ENCODE measurements at places on chromosomes 1 and 21. TPM values are rescaled to one million over a fixed set of nuclear protein-coding genes. Genes with fewer than 3 reads are reported as not detected.

The SLC1A7 gene
- total RNA-seq, result not detected

DNA sequence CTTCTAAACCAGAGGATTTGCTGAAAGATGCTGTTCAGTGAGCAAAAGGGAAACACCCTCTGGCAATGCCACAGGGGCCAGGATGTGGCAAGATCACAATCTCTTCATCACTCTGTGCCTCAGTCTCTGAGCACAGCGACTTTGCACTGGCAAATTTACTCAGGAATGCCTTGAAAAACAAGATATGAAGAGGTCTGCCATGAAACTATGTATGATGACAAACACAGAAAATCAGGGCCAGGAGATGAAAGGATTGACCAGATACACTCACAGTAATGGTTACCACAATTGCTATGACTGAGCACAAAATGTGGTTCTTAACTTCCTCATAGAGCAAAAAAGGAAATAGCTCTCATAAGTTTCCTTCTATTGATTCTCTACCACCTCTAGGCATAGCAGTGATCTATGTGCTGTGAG is 5.8 kb downstream of the TTC13 start:
- peak; percentile 9 for DNase-seq

GRCh38 chr1:45608175-45609156 is 15.4 kb downstream of the CCDC17 start:
- no peak for DNase-seq

The ITGB2 gene
- total RNA-seq, result 0.61 TPM

- DNase-seq, result no peak
Measured at GRCh38 chr1:89670163-89670562, 37.2 kb downstream of the LRRC8C start.

DNA sequence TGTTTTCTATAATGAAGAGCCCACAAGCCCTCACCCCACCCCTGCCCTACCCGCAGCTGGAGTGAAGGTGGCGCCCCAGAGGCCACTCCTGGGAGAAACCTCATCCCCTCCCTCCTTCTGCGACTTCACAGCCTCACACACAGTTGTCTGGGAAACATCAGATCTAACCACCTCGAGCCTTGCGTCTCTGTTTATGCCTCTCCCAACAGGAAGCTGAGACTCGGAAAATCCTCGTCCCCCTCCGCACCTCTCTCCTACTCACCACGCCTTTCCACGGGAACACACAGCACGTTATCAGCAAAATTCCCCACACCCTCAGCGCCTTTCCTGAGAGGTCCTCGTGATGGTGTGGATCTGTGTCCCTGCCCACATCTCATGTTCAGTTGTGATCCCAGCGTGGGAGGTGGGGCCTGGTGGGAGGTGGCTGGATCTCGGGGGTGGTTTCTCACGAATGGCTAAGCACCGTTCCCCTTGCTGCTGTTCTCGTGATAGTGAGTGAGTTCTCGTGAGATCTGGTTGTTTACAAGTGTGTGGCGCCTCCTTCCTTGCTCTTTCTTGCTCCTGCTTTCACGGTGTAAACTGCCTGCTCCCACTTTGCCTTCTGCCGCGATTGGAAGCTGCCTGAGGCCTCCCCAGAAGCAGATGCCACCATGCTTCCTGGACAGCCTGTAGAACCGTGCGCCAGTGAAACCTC is 190.6 kb downstream of the KIF26B start:
- DNase-seq, result no peak

DNA sequence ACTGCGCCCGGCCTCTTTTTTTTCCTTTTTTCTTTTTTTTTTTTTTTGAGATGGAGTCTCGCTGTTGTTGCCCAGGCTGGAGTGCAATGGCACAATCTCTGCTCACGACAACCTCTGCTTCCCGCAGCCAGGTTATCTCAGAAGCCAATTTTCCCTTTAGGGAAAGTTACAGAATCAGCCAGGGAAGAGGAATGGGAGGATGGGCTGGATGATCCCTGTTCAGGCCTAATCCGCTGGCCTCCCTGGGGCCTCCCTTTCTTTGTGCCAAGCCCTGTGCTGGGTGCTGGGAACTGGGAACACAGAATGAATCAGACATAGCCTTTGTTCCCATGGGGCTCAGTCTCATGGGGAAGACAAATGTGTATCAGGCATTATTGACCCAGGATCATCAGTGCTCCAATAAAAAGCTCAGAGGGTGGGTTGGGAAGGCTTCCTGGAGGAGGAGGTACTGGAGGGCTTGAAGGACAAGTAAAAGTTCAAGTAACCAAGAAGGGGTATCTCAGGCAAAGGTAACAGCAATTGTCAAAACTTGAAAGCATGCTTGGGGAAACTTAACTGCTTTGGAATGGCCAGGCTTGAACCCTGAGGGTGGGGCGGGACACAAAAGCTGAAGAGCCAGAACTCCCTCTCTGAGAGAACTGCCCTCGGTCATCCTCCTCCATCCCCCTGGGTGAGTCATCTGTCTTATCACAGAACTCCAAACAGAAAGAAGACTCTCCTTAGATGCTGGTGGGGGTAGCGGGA is 14.3 kb downstream of the ECHDC2 start:
- DNase-seq, result no peak

DNA sequence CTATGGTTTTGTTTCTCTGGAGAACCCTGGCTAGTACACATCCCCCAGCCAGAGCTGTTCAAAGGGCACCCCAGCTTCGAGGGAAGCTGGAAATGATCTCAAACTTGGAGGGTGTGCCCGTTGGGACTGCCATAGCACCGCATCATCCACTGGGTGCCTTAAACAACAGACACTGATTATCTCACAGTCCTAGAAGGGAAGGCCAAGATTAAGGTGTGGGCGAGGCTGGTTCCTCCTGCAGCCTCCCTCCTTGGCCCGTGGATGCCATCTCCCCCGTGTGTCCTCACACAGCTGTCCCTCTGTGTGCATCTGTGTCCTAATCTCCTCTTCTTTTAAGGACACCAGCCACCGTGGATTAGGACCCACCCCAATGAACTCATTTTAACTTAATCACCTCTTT is 4.2 kb upstream of the IBA57 start:
- no peak for DNase-seq

The HPDL gene
- 0.70 TPM for total RNA-seq

The LYPD8 gene
- total RNA-seq, result not detected

GRCh38 chr1:6424000-6424565 is 493 bp upstream of the ESPN start:
- DNase-seq, result no peak

DNA sequence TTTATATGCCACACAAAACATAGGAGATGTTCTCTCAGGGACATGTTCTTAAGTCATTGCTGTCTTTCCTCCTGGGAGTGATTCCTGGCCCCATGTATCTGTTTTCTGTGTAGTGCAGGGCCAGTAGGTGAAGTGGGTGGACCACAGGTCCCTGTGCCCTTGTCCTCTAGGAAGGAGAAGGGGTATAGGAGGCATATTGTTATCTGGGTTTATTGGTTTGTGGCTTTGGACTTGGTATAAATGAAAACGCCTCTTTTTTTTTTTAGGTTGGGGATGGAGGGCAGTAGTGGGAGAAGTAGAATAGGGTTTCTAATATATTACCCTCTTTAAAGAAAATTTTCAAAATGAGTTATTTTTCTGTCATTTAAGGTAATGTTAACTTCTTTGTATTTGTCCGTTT is 29.4 kb downstream of the DYRK1A start:
- DNase-seq, result no peak

DNA sequence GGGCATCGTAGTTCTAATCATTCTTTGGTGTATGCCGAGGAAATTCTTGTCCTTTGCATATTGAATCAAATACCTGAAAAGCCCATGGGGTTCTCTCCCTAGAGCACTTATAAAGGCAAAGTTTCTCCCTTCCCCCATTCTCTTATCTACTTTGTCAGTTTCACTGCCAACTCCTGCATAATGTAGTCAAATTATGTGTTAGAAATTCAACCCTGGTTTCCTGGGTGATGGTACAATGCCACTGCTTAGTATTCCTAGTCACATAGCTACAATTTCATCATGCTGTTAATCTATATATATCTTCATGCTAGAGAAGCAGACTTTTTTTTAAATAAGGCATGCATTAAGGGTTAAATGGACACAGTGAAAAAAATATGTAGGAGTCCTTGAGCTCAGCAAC is 119.0 kb downstream of the PDE4B start:
- DNase-seq, result no peak

The PEX14 gene
- 23.1 TPM for total RNA-seq

The FCRL5 gene
- not detected for total RNA-seq

The AIRE gene
- not detected for total RNA-seq

The SLC2A5 gene
- 0.79 TPM for total RNA-seq

DNA sequence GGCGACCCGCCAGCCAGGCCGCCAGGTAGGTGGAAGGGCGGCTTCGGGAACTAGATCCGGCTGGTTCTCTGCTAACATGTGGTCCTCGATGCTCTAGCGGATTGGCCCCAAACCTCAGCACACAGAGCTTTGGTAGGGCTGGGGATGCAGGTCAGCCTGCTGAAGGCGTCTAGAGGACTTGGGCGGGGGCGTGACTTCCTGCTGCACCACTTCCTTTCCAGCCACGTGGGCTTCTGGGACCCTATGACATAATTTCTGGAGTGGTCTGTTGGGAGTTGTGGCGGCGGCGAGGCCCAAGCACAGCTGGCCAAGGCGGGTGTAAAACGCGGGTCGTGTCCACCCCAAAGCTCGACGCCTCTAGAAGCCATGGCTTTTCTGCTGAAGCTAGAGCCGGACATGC is 124.5 kb downstream of the ATF6 start:
- no peak for DNase-seq

DNA sequence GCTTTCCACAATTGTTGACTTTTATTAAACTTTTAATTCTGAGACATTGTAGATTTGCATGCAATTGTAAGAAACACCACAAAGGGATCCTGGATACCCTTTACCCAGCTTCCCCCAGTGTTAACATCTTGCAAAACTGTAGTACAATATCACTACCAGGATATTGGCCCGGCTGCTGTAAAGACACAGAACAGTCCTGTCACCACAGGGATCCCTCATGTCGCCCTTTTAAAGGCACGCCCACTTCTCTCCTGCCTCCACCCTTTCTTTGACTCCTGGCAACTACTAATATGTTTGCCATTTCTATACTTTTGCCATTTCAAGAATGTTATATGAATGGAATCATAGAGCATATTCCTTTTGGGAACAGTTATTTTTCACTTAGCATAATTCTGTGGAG is 37.0 kb downstream of the NAV1 start:
- DNase-seq, result no peak

The CATSPERE gene
- 1.1 TPM for total RNA-seq
